ENCODE measurements at places on chromosomes 16 and 17. TPM values are rescaled to one million over a fixed set of nuclear protein-coding genes. Genes with fewer than 3 reads are reported as not detected.

DNA sequence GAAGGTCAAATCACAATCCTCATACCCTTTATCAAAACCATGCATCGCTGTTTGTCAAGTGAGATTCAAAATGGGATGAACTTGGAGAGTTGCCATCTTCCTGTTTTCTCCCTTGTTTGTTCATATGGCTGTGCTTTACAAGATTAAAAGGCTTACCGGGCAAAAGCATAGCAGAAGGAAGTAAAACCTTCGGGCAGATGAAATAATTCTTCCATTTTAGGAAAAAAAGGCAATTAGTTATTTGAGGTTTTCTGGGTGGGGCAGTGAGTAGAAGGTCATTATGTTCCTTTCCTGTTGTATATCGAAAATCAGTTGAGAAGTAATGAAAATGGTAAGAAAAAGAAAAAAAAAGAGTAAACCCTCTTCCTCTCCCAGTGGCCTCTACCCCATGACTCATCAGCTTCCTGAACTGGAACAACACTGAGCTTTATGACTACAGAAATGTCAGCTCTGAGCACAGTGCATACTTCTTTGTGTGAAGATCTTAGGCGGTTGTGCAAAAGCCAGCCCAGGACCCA lies 369.2 kb downstream of the CDH13 start:
- DNase-seq = no peak

Gene HSPB9
- not detected for total RNA-seq

Gene ORC6
- total RNA-seq = 0.78 TPM

- no peak for DNase-seq
These were observed 952.5 kb downstream of the CDH8 start for GRCh38 chr16:61083711-61084110.

Data from upper lobe of right lung (tissue), 1 donor.